ENCODE measurements at places on chromosomes 13 and 19.

GRCh38 chr19:2047449-2048103 is 3.5 kb downstream of the MKNK2 start:
- DNase-seq: peak; percentile 55

- DNase-seq: no peak
Observed at GRCh38 chr19:2803486-2804155, 16.0 kb upstream of the ZNF554 start.

DNA sequence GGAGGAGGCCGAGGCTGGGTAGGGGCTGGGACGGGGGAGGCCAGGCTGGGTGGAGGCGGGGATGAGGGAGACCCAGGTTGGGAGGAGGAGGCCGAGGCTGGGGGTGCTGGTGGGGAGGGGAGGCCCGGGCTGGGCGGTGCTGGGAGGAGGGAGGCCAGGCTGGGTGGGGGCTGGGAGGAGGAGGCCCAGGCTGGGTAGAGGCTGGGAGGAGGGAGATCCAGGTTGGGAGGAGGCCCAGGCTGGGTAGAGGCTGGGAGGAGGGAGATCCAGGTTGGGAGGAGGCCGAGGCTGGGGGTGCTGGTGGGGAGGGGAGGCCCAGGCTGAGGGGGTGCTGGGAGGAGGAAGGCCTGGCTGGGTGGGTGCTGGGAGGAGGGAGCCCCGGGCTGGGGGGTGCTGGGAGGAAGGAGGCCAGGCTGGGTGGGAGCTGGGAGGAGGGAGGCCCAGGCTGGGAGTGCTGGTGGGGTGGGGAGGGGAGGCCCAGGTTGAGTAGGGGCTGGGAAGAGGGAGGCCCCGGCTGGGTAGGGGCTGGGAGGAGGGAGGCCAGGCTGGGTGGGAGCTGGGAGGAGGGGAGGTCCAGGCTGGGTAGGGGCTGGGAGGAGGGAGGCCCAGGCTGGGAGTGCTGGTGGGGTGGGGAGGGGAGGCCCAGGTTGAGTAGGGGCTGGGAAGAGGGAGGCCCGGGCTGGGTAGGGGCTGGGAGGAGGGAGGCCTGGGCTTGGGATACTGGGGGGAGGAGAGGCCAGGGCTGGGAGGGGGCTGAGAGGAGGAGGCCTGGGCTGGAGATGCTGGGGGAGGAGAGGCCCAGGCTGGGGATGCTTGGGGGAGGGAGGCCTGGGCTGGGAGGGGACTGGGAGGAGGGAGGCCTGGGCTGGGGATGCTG is 10.7 kb downstream of the TPGS1 start:
- DNase-seq: no peak

- DNase-seq: peak; percentile 7
Observed at GRCh38 chr13:104567114-104567513, 1500.9 kb upstream of the SLC10A2 start.

DNA sequence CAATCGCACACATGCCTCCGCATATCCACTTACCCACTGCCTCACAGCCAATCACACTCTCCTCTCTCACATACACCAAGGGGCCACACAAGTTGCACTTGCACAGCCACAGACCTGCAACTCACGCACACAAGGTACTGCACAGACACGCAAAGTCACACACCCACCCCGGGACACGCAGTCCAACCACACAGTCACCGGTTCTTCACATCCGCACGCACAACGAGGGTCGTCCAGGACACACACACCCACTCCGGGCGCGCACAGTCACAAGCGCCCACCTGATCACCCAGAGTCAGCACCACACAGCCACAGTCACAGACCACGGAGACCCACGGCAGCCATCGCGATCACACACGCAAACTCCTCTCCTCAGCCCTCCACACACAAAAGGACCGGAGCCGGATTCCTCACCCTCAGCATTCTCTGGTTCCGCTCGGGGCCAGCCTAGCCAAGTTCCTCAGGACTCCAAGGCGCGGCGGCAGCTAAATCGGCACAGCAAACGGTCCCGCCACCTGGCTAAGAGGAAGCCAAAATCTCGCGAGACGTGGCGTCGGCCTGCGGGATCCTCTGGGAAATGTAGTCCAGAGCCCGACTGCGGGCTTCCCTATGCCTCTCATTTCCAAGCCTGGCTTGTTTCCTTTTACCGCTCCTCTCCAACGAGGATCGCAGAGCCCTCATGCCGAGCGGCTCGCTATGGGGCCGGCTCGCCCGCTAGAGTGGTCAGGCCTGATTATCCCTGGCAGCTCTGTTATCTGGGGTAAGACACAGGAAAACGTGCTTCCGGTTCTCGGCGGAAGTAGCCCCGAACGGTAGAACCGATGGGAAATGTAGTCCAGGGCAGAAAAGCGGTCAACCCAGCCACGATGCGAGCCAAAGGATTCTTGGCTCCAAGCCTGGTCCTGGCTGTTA is at the start of gene ZNF850:
ZNF850 (minus strand) TSS at position 497 of the 912 bp plus-strand sequence. CDS start 10,201 bp downstream, outside the sequence.
- DNase-seq: peak; percentile 92

DNA sequence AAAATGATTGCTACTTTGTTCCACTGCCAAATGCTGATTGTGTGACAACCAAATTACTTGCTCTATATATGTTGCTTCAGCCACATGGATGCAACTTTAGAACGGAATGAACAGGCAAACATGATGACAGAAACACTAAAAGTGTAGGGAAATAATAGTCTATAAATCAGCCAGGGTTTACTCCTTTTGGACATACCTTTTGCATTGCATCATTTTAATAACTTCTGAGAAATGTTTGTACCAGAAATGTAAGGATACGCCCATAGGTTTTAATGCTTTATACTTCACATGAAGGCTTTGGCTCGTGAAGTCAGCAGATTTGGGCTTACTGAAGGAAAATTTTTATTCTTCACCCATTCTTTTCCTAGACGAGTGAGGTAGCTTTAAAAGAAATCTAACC is 141.0 kb downstream of the POSTN start:
- no peak for DNase-seq

- no peak for DNase-seq
Observed at GRCh38 chr13:43782686-43783085, 4.1 kb downstream of the ENOX1 start.

- DNase-seq: no peak
Observed at GRCh38 chr19:38853214-38853613, 3.4 kb upstream of the HNRNPL start.

- DNase-seq: peak; percentile 21
Observed at GRCh38 chr13:75256922-75257321, 225.0 kb downstream of the TBC1D4 start.

DNA sequence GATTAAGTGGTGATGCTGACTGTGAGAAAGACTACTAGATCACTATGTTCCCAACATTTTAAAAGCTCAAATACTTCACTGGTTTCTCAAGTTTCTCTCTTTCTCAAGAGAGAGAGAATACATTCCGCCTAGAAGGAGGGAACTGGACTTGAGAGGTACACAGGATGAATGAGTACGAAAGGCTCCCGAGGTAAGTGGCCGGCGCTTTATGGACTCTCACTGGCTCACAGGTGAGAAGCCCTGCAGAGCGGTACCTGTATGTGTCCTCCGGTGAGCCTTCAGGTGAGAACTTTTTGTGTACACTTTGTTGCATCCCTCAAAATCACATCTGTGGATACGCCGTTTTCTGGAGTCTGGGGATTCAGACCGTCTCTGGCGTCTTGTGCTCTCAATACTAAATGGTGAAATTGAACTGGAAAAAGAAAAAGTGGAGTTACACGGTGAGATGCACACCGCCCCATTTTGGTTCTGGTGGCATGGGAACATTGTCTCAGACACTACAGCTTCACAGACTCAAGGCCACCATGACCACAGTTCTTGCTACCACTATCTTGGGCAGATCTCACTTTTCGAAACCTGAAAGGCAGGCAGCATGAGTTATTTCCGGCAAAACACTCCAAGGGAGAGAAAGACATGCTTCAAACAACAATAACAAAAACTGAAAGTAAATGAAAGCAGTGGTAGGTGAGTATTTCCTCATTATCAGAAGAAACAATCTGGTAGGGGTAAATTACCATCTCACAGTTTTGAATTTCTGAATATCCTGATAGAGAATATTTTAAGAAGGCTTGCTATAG is 418.9 kb downstream of the KLF12 start:
- DNase-seq: no peak

DNA sequence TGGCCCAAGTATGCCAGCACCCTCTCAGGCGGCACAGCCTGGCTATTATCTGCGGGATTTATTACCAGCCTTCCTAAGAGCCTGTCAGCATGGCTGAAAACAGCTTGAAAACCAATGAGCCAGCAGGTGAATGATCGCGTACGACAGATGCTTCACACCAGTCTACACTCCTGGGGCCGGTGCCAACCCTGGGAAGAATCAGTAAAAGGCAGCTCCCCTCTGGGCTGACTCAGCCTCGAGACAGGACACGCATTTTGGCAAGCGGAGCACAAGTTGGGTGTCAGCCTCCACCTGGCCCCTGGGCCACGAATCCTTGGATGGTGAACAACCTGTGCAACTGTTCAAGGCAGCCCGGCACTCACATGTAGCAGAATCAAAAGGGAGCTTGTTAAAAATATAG is 15.6 kb downstream of the EMP3 start:
- DNase-seq: peak; percentile 48

GRCh38 chr13:112934078-112934477 is 34.9 kb upstream of the MCF2L start:
- no peak for DNase-seq

DNA sequence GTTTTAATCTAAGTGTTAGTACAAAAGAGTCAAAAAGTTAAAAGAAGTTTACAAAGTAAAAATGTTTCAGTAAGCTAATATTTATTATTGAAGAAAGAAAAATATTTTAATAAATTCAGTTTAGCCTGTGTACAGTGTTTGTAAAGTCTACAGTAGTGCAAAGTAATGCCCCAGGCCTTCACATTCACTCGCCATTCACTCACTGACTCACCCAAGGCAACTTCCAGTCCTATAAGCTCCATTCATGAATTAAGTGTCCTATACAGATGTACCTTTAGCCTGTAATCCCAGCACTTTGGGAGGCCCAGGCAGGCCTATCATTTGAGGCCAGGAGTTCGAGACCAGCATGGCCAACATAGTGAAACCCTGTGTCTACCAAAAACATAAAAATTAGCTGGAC is 24.1 kb upstream of the AKAP11 start:
- DNase-seq: no peak

GRCh38 chr19:38554676-38555141 is 63.0 kb downstream of the MAP4K1 start:
- no peak for DNase-seq

GRCh38 chr19:46696052-46696451 is 20.9 kb downstream of the PRKD2 start:
- DNase-seq: no peak

- no peak for DNase-seq
Observed at GRCh38 chr13:102220681-102221228, 181.1 kb downstream of the FGF14 start.

Data from PC-9 (cell line).